ENCODE measurements at places on chromosomes 1 and 21. TPM values are rescaled to one million over a fixed set of nuclear protein-coding genes. Genes with fewer than 3 reads are reported as not detected.
A peak's percentile ranks its signal among the peaks of the same experiment; 100 is the strongest.

FBXO2 gene
- total RNA-seq: 1.3 TPM

- ATAC-seq: peak; percentile 94
Observed at GRCh38 chr1:172818841-172819527, 160.1 kb downstream of the FASLG start.

- no peak for ATAC-seq
Observed at GRCh38 chr1:119003413-119004128, 15.4 kb upstream of the TBX15 start.

KIAA0040 gene
- total RNA-seq: 34.8 TPM

- ATAC-seq: no peak
Observed at GRCh38 chr1:239868058-239868832, 223.4 kb upstream of the FMN2 start.

CLDN14 gene
- total RNA-seq: not detected

DNA sequence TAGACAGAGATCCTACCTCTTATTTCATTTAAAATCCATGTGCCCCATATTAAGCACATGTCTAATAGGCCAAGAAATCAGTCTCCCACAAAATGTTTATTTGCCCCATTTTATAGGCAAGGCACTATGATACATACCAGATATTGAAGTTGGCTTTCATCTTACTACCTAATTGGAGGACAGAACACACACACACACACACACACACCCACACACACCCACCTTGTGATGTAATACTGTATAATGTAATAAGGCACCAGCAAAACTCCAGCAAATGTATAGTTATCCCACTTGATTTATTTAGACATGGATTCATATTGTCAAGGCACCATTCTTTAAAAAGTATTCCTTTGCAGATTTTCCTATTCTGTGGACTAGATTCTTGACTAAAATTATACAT lies 56.8 kb downstream of the ATP6V1G3 start:
- no peak for ATAC-seq

OR10J1 gene
- total RNA-seq: not detected

CRP gene
- not detected for total RNA-seq

GRCh38 chr1:186443638-186444037 lies 17.3 kb downstream of the PDC start:
- peak; percentile 39 for ATAC-seq

DNA sequence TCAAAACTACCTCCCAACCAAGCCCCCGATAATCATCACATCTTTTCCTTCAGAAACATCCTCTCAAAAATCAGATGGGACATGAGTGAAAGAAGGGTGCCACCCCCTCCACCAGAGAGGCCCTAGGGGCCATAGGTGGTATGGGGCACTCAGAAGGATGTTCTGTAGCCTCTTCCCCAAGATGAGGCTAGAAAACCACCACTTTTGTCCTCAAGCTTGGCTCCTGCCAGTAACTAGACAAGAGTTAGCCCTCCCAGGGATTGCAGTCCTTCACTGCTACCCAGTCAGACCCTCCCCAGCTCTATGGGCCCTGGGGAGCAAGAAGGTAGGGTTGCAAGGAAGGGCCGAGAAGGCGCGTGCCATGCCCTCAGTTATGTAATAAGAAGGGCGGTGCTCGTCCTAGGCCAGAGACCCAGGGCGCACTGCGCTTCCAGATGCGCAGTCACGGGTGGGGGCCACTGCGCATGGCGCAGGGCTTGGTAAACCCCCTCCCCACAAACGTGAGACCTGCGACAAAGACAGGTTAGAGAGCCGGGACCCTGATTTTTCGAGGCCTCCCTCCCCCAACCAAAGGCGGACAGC lies 69.7 kb downstream of the CD46 start:
- no peak for ATAC-seq

LRRC53 gene
- not detected for total RNA-seq

DNA sequence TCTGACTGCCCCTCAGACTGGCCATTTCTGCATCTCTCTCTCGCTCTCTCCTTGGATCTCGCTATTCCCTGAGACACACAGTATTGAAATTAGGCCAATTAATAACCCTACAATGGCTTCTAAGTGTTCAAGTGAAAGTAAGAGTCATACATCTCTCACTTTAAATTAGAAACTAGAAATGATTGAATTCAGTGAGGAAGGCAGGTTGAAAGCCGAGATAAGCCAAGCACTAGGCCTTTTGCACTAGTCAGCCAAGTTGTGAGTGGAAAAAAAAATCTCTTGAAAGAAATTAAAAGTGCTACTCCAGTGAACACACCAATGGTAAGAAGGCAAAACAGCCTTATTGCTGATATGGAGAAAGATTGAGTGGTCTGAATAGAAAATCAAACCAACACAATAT lies 51.2 kb downstream of the SLC9C2 start:
- ATAC-seq: peak; percentile 34

AMPD1 gene
- total RNA-seq: not detected

KLHDC8A gene
- total RNA-seq: not detected

DNA sequence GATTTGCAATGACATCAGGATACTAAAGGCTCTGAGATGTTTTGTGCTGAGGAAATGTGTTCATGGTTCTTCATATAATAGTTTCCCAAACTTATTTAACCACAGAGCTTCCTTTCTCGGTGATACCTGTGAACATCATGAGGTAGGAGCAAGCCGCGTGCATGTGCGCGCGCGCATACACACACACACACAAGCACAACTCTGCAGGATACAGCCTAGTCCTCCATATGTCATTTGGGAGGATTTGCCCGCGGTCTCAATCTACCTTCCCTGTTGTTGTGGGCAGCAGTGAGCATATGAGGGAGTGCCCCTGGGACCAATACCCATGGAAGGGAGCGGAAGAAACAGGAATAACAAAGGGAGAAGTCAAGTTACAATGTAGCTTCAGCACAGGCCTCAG lies 12.2 kb upstream of the TTC4 start:
- no peak for ATAC-seq

DNA sequence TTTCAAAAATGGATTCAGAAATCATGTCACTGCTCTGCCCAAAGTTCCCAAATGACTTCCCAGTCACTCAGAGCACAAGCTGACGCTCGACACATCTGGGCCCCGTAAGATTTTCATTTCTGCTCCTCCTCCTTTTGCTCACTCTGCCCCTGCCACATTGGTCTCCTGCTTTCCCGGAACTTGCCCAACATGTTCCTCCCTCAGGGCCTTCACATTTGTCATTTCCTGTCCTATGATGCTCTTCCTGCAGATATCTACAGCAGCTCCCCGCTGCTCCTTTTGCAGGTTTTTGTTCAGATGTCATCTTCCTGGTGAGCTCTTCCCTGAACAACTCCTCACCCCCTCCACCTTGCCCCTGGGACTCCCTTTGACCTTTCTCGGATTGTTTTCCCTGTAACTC lies 58.5 kb upstream of the IVNS1ABP start:
- ATAC-seq: peak; percentile 30

GRCh38 chr1:8911416-8912309 lies 33.2 kb upstream of the ENO1 start:
- ATAC-seq: no peak

DNA sequence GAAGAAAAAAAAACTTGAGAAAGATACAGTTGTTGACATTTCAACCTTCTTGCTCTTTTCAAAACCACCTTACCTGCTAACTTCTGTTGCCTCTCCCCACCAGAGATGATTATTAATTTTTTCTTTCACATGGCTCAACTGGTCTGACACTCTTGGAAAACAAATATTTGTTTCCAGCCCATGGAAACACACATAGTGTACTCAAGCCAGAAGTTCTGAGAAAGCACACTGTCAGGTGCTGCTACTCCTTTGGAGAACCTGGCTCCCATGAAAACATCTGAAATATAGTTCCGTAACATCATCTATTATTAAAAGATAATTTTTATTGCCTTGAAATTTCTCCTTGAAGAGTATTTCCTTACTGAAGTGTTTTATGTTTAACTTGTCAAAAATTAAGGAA lies 145.0 kb upstream of the C1orf105 start:
- no peak for ATAC-seq

DNA sequence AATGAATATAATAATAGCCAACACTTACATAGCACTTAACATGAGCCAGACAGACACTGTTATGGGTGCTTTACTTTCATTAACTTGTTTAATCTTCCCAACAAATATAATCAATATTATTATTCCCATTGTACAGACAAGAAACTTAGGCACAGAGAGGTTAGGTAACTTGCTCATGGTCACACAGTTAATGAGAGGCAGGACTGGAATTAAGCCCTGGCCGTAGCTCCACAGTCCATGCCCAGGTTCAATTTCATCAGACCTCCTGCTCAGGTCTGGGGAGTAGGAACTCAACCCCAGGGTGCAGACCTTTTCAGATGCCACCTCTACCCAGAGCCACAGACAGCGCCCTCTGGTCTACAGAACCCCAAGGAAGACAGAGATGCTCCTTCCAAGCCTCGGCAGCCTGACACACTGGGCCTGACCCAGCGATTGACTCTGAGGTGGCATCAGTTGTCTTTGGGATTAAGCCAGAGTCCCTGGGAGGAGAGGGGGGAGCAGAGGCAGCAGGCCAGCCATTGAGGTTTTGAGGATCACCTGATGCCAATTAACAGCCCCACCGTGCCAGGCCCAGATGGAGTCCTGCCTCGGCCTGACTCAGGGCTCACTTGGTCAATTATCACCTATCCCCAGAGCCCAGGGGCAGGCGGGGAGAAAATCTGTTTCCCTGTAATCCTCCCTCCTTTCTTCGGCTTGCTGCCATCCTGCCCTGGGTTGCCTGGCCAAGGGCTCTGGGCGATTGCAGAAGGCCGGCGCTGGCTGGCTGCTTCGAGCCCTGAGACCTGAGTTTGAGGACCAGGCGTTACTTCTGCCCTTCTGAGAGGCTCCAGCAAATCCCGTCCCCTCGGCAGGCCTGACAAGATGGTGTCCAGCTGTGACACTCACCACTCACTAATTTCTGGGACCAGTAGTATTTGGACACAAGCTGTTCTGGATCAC lies 116.7 kb downstream of the LACTBL1 start:
- no peak for ATAC-seq

DNA sequence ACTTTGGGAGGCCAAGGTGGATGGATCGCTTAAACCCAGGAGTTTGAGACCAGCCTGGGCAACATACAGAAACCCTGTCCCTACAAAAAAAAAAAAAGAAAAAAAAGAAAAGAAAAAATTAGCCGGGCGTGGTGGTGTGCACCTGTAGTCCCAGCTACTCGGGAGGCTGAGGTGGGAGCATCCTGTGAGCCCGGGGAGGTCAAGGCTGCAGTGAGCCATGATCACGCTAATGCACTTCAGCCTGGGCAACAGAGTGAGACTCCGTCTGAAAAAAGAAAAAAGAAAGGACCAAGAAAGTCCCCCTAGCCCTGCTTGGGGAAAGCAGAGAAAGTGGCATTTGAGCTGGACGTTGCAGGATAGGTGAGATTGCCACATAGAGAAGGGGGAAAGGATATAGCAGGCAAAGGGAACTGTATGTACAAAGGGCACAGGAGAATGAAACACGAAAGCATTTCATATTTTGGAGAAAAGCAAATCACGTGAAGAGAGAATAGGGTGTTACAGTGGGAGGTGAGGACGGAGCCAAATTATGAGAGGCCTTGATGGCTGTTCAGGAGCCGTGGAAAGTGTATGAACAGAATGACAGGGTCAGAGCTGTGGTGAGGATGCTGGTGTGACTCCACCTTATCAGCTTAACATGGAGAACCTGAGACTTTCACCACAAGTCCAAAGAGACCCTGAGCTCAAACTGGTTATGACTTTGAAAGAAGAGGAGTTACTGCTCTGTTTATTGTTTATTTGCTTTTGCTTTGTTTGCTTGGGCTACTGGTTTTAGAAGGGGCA lies 19.5 kb upstream of the LRIG2 start:
- ATAC-seq: no peak

PPIAL4G gene
- 0.40 TPM for total RNA-seq

DNA sequence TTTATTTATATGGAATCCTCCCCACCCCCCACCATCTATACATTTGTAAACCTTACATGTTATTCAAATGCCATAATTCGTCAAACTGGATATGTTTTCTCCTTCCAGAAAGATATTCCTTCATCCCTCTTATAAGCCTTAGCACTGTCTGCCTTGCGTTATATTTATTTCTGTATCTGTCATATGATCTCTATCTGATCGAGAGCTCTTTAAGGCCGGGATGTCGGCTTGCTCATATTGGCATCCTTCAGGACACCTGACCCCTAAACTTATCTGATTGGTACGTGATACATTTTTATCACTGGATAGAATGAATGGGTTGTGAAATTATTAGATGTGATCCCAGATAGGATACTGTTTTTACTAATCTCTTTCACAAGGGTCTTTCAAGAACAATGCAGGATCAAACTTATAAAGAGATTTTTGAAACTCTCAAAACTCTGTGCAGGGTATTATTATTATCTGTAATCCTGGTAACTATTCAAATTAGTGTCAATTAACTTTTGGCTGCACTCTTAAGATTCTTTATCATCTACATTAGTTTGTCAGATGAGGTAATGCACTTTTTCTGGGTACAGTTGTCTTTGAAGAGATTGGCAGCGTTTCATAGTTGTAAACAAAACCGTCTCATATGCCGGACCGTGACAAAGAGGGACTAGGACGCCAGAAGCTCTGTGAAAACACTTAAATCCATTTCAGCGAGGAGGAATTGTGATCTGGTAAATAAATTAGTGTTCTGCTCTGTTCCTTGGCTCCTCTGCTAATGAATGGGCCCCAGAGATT lies 152.0 kb downstream of the KIF26B start:
- no peak for ATAC-seq

- ATAC-seq: no peak
Observed at GRCh38 chr21:15986277-15986676, 256.5 kb downstream of the USP25 start.

STYXL2 gene
- total RNA-seq: not detected

DNA sequence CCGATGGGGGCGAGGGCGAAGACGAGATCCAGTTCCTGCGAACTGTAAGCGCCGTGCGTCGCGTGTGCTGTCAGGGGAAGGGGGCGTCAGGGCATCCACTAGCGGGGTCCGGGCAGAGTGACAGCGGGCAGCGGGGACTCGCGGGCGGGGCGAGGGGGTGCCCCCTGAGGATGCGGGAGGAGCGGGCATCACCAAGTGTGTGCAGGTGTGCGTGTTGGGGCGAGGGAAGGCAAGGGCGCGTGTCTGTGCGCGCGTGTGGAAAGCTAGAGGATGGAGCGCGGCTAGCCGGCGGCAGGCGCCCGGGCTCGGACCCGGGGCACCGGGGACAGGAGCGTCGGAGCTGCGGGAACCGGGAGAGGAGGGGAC lies 525 bp downstream of the RYR2 start:
- ATAC-seq: no peak

- ATAC-seq: no peak
Observed at GRCh38 chr1:179745131-179745611, 2.1 kb downstream of the FAM163A start.

- no peak for ATAC-seq
Observed at GRCh38 chr1:18057623-18058022, 50.0 kb upstream of the IGSF21 start.

GRCh38 chr1:168110896-168111545 lies 25.7 kb downstream of the GPR161 start:
- no peak for ATAC-seq

KCNH1 gene
- not detected for total RNA-seq

DNA sequence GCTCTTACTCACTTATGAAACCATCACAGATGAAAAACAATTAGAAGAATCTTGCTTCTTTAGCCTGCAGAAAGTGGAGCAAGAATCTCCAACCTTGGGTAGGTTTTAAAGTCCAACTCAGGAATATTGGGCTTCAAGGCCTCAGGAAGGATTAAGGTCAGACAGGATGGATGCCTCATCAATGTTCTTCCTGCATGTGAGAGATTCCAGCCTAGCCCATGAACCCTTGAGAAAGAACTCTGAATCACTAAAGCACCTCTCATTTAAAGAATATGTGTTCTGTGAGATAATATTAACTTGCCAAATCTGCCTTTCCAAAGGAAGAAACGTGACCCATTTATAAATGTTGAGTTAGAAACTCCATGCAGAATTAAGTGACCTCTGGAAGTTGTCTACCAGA lies 345.2 kb upstream of the CAMK1G start:
- no peak for ATAC-seq
